ENCODE measurements at places on chromosomes 6 and 20.

DNA sequence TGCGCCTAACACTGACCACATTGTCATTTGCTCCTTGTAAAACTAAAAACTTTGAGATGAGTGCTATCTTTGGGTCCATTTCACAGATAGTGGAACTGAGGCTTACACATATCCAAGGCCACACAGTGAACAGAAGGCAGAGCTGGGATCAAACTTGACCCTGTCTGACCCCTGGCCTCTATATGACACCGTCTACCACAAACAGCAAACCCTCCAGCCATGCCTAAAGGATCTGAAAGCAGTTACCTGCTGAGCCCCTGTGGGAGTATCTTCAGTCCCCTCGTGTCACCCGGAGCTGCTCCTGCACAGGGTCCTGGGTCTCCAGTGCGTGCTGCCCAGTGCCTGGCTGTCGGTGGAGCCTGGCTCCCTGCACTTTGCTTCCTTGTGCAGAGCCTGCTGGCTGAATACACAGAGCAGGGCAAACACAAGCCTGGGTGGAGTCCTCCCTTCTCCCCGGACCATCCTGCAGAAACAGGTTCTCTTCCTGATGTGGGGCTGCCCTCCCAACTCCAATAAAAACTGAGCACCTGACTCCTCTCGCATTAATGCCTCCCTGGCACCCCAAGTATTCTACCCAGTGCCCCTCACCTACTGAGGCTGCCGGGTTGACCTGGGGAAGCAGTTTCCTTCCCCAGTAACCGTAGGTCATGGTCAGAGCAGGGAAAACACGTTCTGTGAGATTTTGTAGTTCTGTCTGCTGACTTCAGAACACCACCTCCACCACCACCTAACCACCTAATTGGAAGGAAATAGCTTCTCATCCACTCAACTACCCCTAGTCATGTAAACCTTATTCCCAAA, at the start of gene BCAS1:
BCAS1 (minus strand) TSS at position 408 of the 801 bp plus-strand sequence. CDS start 11,876 bp downstream, outside the sequence.
- DNase-seq = no peak

DNA sequence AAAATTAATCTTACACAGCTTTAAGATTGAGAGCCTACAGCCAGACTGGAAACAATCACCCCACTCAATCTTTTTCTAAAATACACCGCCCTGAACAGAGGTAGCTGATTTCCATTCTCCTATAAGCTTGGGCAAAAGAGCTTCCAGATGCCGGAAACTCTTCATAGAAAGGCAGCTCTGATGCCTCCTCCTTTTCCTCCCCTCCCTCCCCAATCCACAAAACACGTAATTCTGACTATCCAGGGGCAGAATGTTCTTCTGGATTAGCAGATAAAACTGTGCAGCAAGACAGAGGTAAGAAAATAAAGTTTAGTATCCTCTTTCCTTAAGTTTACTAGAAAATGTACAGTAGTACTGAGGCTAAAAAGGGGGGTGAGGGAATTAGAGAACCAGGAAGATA, 15.8 kb downstream of the ADNP start:
- DNase-seq = no peak

DNA sequence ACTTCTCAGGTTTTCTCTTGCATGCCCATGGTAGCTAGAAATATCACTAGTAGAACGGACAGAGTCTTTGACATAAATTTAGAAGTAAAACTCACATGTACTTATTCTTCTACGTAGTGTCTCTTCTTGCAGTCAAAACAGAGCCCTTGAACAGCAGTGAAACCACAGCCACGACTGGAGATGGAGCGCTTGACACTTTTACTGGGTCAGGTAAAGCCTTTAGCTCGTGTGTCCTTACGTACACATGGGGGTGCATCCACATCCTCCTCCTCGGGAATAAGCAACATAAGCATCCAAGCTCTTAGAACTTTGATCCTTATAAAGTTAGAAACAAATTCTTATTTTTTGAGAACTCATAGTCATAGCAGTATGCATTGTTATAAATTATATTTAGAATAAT, 215.3 kb downstream of the EYA4 start:
- DNase-seq = no peak

DNA sequence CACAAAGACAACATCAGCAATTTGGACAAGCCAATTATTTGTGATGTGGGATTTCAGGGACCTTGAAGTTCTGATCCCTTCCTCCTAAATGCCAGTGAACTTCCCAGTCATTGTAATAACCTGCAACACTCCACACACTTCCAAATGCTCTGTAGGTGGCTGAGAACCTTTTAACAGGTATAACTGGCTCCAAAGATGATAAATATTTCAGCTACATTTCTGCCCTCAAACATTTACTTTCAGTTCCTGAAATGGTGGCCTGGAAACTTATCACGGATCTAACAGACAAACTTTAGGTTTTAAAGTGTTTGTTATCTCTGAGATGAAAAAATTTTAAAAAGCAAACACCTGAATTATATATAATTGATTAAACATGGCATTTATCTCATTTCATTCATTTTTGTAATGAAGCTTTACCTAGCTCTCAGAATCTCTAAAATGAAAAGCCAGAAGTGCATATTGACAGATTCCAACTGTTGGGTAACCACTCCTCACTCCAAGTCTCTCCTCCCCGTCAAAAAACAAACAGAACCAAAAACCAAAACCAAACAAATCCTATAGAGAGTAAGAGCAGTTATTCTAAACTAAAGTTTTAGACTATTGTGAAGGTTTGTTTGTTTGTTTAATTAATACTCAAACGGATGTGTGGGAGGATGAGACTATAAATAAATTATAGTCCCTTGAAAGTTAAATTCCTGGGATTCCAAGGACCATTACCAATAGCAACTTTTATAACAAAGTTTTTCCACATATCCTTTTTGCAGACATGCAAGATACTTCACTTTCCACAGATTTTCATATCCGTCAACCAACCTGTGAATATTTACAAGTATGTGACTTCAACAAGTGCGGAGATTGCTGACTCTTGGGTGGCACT, 12.4 kb upstream of the KIAA0408 start:
- no peak for DNase-seq

- DNase-seq = peak; percentile 96
These were observed at the start of gene DNAJC5 for GRCh38 chr20:63894358-63895201. Gene DNAJC5, plus strand, starts transcription at chr20:63895126. Its CDS starts 33,220 bp downstream, at chr20:63928346.

- no peak for DNase-seq
These were observed 231.5 kb upstream of the SUPT3H start for GRCh38 chr6:45609141-45609638.

GRCh38 chr20:10654250-10654610, 19.6 kb downstream of the JAG1 start:
- DNase-seq = no peak

DNA sequence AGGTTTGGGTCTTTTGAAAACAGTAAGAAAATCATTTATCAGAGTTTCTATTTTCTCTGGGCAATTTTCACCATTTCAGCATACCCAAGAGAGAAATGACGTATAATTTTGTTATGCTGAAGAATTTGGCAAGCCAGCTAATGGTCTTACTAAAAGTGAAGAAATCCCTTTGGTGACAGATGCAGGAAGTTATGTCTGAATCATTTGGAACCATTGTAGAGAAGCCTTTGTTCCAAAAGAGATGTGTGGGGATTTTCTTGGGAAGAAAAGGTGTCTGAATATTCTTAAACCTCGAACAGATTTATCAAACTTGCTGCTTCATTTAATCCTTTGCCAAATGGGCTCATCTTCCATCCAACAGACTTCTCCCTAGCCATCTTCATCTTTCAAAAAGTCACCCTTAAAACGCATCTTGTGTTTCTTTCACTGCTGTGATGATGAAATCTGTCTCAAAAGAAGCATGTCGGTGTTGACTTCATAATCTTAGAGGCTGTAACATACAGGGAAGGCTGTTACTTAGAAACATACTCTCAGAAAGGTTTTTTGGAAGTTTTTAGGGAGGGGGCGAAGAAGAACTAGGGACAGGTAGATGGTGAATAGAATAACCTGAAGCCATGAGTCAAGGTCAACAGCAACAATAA, 39.5 kb downstream of the CITED2 start:
- DNase-seq = no peak

GRCh38 chr6:111276335-111276734, 189.0 kb downstream of the SLC16A10 start:
- no peak for DNase-seq

GRCh38 chr6:136405420-136406029, 115.9 kb upstream of the BCLAF1 start:
- no peak for DNase-seq

GRCh38 chr6:70176842-70177550, 125.9 kb downstream of the COL9A1 start:
- no peak for DNase-seq

DNA sequence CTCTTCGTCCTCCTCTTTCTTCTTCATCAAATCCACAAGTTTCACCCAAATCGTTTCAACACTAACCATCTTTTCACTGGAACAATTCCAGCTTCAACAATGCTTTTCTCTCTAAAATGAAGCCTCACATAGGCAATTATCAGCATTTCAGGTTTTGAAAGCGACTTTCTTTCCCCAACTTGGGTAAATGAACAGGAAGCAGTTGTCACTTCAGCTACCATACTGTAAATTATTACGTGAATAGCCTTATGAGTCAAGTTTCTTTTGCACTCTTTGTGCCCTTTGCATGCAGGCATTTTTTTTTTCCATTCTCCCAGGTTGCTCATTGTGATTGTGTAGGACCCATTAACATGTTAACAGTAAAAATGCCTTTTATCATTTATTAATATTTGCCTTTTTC, 121.7 kb upstream of the BTBD3 start:
- no peak for DNase-seq

- no peak for DNase-seq
These were observed 24.6 kb downstream of the DAAM2 start for GRCh38 chr6:39816747-39817146.

GRCh38 chr6:34148631-34149451, 3.0 kb upstream of the GRM4 start:
- no peak for DNase-seq

- no peak for DNase-seq
These were observed 866.8 kb downstream of the C6orf118 start for GRCh38 chr6:164442572-164442971.

DNA sequence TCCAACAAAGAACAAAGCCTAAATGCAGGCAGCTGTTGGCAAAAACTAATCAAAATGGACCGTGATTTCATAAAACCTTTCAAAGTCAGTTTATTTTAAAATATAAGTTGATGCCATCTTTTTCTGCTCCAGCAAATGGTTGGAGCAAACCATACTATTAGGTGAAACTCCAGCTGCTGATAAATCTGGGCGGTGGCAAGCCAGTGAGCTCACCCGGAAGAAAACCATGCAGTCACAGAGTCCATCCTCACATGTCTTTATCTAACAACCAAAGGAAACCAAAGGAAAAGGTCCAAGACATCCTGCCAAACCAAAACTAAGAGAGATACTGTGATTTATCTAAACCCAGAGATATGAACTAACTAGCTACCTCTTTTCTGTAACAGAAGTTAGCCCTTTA, 72.6 kb downstream of the HIVEP2 start:
- no peak for DNase-seq

GRCh38 chr6:25407431-25407830, 128.3 kb downstream of the CARMIL1 start:
- DNase-seq = no peak

GRCh38 chr6:148814869-148815268, 68.0 kb downstream of the UST start:
- no peak for DNase-seq

DNA sequence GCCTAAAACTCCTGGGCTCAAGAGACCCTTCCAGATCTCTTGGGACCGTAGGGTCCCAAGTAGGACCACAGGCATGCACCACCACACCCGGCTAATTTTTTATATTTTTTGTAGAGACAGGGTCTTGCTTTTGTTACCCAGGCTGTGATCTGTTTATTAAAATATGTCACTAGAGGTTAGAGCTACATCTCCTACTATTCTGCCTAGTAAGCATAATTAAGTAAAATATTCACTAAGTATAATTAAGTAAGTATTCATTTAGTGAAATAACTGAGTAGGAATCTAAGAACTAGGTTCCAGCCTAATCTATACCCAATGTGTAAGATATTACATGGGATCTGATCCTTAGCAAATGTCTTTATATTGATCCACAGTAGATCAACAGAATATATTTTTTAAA, 40.2 kb upstream of the GCM1 start:
- DNase-seq = no peak

DNA sequence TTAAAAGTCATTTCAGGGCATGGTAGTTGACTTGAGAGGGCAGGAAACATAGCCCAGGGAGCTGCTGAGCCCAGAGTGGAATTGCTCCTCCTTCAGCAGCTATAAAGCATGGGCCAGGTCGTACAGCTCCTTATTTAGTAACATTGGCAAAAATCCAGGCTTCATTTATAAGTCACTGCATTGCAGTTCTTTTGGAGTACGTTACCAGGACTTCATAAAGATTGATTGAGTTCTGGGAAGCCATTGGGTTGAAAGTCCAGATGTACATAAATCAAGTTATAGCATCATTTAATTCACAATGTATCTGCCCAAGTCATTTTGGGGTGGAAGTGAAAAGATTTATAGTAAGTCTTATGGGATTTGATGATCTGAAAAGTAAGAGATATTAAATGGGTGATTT, 53.0 kb upstream of the ANKEF1 start:
- DNase-seq = no peak

DNA sequence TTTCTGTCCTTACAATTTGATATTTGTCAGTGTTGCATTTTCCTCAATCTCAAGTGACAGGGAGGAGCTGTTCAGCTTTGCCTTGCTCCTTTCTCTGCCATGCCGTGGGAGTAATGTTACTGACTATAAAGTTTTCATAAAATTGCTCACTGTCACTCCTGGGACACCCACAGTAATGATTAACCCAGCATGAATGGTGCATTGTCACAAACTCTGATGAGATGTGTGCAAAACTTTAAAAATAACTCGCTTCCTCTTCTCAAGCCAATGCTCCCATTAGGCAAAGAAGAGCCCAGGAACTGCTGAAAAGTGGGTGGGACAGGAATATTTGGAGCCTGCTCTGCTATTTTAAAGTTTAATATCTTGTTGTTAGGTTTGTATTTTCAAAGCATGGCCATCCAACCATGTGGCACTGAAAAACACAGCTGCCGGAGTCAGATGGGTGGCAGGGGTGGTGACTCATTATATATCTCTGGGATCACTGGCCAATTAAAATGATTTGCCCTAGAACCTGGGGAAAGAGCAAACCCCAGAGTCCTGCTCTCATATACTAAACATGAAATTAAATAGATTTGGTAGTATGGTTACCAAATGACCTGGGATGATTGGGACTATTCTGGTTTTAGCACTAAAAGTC, 260.1 kb downstream of the BTBD3 start:
- DNase-seq = no peak
